ENCODE measurements at places on chromosomes 4 and X. TPM values are rescaled to one million over a fixed set of nuclear protein-coding genes. Genes with fewer than 3 reads are reported as not detected.

GRCh38 chr4:58679886-58680285 lies 1569.7 kb upstream of the IGFBP7 start:
- no peak for DNase-seq

DNA sequence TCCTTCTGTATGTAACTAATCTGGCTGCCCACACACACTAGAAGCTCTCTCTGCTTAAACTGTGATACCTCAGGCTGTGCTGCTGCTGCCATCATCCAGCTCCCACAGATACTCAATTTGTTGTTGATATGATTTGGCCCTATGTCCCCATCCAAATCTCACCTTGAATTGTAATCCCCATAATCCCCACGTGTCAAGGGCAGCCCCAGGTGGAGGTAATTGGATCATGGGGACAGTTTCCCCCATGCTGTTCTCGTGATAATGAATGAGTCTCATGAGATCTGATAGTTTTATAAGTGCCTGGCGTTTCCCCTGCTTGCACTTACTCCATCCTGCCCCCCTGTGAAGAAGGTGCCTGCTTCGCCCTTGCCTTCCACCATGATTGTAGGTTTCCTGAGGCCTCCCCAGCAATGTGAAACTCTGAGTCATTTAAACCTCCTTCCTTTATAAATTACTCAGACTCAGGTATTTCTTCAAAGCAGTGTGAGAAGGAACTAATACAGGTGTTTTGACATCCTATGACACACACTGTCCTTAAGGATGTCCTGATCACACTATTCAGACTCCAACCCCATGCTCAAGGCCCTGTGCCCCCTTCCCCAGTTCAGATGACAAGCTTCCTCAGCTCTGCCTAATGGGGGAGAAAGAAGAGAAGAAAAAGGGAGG lies 2.9 kb upstream of the ATOH1 start:
- DNase-seq, result no peak

GRCh38 chr4:68410149-68410548 lies 37.1 kb upstream of the TMPRSS11E start:
- DNase-seq, result no peak

CT47C1 gene
- not detected for total RNA-seq

EVC2 gene
- total RNA-seq, result 14.1 TPM

- DNase-seq, result no peak
Observed at GRCh38 chrX:47690175-47690574, 31.2 kb upstream of the UXT start.

AFM gene
- total RNA-seq, result 0.26 TPM

- DNase-seq, result no peak
Observed at GRCh38 chr4:94695384-94695783, 62.4 kb upstream of the BMPR1B start.

- no peak for DNase-seq
Observed at GRCh38 chrX:70494441-70494840, 49.8 kb downstream of the DLG3 start.

DNA sequence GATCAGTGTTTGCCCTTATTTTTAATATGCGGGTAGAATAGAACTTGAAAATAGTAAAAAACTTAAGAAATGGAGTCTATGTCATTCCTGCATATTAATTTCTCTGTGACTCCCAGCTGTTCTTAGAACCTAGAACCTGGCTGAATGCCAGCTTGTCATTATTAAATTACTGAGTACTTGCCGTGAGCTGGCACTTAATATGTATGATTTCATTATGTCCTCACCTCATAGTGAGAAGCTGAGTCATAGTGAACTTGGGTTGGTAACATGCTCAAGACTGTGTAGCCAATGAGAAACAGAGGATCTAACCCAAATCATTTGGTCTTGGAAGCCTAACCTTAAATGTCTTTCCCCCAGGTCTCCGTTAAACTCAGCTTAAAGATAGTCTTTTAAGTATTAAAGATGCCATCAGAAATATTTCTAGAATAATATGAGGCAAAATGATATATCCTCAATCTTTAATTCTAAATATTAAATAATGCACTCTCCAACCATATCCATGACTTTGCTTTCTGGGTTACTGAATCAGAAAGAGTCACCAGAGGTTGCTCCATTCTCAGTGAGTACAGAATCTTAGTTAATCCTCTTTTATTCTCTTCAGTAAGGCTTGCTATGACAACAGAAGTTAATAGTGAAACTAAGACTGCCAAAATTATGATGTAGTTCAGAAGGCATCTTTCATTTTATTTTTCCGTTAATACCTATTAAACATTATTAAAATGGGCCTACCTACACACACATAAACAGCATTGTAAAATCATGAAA lies 58.6 kb upstream of the TLL1 start:
- DNase-seq, result no peak

- DNase-seq, result no peak
Observed at GRCh38 chr4:7063362-7063761, 4.5 kb downstream of the GRPEL1 start.

DNA sequence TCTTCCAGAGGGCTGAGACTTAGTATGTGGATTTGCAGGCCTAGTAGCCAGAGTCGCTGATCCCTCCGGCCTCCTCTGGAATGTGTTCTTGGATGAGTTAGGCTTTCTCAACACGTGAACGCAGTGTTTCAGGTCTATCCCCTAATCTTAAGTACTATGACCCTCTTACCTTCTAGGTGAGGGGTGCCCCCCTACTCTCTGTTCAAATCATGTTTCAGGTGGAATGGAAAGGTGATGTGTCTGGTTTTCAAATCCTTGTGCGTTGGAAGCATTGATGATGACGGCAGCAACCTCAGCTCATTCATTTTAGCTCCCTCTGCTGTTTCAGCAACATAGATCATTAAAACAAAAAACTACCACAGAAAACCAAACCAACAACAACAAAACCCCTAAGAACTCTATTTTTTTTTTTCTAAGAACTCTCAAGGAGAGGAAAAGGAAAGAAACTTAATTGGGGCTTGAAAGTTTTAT lies 56.4 kb downstream of the RWDD4 start:
- no peak for DNase-seq

VSIG4 gene
- not detected for total RNA-seq

- DNase-seq, result no peak
Observed at GRCh38 chr4:130306566-130306965, 1210.6 kb downstream of the C4orf33 start.

DNA sequence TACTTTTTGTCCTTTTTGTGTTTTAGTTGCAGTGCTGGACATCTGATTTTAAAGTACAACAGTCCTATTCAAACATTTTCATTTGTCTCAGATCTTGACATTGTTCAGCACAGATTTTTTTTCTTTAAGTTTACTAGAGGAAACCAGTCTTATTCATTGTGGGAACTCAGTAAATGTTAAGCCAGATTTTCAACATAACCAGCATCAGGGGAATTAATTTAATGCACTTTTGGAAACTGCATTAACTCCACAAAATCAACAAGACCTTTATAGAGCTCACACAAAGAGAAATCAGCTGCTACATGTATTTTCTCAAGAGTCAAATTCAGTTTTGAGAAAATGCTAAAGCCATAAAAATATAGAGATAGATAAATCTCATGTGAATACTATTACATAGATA lies 9.9 kb downstream of the CPE start:
- no peak for DNase-seq

NSDHL gene
- total RNA-seq, result 29.0 TPM

- no peak for DNase-seq
Observed at GRCh38 chr4:186326391-186326790, 60.4 kb downstream of the F11 start.

GRCh38 chr4:791898-792625 lies 33.9 kb downstream of the CPLX1 start:
- no peak for DNase-seq

All from progenitor cell of endocrine pancreas (in vitro differentiated cells).